ENCODE measurements at places on chromosomes 7 and 10. TPM values are rescaled to one million over a fixed set of nuclear protein-coding genes. Genes with fewer than 3 reads are reported as not detected.

Gene MAT1A
- polyA plus RNA-seq: 0.39 TPM

Gene FXYD4
- polyA plus RNA-seq: 3.4 TPM

Gene PRPS1L1
- polyA plus RNA-seq: not detected

Gene STEAP4
- polyA plus RNA-seq: 0.19 TPM

Gene GET4
- 37.7 TPM for polyA plus RNA-seq

Gene CPED1
- polyA plus RNA-seq: 0.22 TPM
